ENCODE measurements at places on chromosomes 1 and 21.

DNA sequence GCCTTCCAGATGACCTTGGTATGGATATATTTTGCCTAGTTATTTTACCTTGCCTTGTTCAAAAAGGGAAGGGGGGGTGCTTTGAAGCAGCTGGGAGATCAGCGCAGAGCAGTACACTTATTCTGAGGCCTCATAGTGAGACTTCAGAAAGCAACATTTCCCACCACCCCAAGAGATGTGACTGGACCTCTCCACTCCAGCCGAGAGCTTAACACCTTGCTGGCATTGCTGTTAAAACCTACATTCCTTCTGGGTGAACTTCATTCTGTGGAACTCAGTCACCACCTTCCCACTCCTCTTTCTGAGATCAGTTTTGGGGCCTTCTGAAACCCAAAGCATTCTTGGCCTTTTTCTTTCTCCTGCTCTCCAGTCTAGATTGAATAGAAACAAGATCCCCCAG lies 148.7 kb downstream of the BARHL2 start:
- DNase-seq = no peak

GRCh38 chr1:46723901-46724300 lies 5.0 kb upstream of the EFCAB14 start:
- no peak for DNase-seq

- DNase-seq = no peak
Measured at GRCh38 chr1:169305356-169305755, 62.2 kb downstream of the NME7 start.

GRCh38 chr1:22222723-22223122 lies 79.8 kb upstream of the WNT4 start:
- DNase-seq = no peak

DNA sequence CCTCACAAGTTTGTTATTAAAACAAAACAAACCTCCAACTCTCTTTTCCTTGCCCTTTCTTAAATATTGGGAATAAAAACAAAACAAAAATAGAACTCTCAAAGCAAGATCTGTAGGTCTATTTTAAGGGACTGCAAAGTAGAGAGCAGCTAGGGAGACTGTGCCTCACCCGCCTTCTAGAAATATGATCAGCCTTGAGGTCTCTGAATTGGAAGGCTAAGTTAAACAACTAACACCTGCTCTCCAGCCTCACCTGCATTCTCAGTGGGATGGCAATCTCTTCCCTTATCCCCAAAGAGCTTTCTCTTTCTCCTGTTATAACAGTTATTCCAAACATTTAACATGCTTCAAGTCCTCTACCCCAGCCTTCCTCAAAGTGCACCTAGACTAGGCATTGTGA lies 75.5 kb upstream of the TNR start:
- no peak for DNase-seq

DNA sequence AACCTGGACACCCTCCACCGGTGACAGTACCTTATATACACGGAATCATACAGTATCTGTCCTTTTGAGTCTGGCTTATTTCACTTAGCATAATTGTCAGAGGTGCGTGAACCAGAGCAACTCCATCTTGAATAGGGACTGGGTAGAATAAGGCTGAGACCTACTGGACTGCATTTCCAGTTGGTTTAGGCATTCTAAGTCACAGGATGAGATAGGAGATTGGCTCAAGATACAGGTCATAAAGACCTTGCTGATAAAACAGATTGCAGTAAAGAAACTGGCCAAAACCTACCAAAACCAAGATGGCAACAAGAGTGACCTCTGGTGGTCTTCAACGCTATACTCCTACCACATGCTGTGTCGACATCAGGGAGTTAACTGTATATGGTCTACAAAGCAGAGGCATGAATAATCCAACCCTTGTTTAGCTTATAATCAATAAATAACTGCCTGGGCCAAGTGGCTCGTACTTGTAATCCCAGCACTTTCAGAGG lies 1.4 kb upstream of the FDPS start:
- DNase-seq = peak; percentile 72

- DNase-seq = no peak
Measured at GRCh38 chr1:203168256-203168786, 7.3 kb downstream of the MYBPH start.

DNA sequence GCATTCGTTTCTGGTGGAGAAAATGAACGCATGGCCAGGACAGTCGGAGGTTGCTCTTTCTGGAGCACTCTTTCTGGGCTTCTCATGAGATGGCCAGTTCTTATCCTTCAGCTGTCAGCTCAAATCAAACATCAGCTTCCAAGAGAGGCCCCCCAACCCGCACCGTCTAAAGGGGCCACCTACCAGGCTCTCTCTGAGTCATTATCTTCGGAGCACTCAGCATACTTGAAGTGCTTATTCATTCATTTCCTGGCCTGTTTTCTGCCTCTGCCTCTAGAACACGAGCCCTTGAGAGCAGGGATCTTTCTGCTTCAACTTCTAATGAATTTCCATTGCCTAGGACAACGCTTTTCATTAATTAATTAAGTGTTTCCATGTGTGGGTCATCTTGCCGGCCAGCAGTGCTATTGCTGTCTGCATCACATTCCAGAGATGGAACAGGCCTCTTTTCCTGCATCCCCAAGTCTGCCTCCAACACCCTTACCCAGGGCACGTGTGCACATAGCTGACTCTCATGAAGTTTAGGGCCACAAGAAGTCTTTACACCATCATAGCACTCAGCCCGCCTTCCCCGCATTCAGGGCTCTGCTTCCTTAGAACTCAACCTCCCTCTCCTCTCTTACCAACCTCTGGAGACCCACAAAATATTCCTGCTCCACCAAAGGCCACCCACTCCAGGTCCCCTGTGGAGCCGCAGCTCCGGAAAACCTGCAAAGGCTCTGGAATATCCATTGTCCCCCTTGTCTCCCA lies 52.1 kb upstream of the LAPTM5 start:
- no peak for DNase-seq

DNA sequence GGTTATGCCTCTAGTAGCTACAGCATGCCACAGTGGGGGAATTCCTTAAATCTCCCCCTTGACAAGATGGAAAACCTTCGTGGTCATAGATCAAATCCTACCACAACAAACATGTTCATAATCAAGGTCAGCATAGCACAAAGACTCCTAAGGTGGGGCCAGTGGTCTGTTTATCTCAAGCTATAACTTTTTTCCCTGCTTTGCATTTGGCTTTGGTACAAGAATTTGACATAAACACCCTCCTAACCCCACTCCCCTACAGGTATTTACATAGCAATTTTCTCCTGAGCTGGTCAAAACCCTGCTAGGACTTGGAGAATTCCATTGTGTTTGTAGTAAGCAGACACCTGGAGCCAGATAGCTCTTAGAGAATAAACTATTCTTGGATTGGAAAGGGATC lies 58.5 kb downstream of the HIVEP3 start:
- DNase-seq = no peak

DNA sequence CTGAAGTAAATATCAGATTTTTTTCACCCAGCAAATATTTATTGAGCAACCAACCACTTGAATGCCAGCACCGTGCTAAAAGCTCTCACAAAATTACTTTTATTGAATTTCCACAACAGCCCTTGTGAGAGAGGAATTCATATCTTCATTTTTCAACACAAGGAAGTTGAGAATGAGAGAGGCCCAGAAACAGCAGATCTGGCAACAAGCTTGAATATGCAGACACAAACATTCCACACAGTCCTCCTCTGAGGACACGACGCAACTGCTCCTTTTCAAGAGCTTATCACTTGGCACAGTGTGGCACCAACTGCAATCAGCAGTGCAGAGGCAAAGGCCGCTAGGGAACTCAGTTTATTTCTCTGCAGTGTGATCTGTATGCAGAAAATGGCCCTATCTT lies 32.2 kb upstream of the IFNAR2 start:
- DNase-seq = peak; percentile 66

GRCh38 chr1:151346769-151347522 lies at the start of gene RFX5:
TSS of gene RFX5 (minus strand) at chr1:151347252. CDS start at chr1:151346320, 932 bp downstream.
- DNase-seq = peak; percentile 97

DNA sequence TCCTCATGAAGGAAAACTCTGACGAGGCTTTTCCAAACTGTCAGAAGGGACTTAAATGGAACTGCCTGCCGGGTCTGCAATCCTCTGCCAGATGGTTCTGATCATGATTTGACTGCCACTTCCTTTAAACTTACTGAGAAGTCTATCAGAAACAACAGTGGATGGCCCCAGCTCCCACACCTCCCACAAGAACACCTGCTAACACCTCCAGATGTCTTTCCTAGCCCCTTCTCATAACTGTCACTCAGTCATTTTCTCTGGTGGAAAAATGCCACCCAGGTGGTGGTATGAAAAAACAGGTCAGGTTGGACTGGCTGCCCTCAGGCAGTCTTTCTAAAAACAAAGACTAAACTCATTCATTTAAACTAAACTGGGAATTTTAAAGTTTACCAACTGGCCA lies 66.7 kb upstream of the ABCD3 start:
- DNase-seq = no peak

DNA sequence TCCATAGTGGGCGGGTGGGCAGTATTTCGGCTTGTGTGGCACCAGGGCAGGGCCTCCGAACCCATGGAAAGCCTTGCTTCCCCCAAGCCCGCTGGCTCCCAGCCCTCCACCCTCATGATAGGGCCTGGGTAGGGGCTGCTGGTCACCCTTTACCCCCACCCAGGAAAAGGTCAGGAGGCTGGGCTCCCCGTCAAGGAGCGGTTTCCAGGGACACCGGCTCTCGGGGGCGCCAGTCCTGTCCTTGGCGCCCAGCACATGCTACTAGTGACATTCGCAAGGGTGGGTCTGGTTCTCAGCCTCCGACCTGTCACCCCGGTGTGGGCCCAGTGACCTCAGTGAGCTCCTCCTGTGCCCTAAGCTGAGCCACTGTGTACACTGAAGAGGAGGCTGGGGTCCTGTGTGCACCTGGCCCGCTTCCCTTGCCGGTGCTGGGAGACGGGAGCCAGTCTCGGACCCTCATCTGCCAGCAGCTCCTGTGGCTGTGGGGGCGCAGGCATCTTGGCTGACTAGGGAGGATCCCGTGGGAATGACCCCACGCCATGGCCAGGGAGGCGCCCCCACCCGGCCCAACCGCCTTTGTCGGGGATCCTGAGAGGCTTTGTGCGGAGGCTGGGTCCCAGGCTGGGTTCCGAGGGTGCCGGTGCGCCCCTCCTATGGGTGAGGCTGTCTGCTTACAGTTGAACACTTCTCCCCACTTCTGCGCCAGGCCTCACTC lies 54.6 kb downstream of the SKI start:
- no peak for DNase-seq

GRCh38 chr1:37472281-37472680 lies 2.1 kb upstream of the ZC3H12A start:
- DNase-seq = no peak

DNA sequence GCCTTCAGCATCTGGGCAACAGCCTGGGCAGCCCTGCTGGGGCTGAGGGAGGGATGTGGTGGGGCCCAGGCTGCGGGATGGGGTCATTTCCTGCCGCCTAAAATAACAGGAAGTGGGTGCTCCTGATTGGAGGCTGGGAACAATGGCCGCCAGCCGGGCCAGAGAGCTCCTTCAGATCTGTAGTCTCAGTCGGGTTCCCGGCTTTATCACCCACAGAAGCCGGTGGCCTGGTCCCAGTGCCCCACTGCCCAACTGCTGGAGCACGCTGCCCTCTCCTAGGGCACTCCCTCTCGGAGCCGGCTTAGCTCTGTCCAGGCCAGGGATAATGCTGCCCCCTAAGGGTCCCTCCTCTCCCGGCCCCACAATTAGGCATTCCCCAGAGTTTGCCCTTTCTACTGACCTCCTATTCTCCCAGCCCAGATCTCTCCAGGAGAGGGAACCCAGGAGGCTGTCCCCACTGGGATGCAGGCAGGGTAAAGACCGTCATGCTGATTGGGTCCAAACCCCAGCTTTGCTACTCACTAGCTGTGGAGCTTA lies 5.1 kb downstream of the MAP7D1 start:
- peak; percentile 48 for DNase-seq

DNA sequence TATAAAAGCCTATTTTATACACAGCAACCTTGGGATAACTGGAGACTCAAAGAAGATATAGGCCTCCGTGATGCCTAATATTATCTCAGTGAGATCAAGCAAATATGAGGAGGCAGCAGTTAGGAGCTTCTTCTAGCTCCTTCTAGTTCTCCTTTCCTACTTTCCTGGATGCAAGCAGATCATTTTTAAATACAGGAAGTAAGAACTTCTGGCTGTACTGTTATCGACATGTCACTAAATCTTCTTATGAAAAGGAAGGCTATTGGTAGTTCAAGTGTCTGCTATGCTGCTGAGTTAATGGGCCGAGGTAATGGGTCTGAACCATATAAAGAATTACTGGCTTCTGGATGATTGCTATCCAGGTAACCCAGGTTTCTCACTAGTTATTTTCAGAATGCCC lies 15.9 kb downstream of the HSPA13 start:
- no peak for DNase-seq

DNA sequence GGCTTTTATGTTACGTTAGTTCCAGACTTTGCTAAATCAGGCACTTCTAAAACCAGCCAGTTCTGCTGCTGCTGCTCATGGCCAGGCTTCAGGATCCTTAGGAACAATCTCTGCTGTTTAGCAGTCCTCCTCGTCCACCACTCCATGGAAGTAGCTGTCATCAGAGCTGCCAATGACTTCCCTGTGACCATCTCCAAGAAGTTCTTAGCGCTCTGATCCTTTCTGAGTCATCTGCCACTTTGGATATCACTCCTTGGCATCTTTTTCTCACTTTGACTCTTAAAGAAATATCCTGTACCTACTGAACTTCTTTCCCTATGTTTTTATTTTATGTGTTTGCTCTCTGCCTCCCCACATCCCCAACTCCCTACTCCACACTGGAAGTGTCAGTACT lies 14.7 kb upstream of the IRF2BP2 start:
- DNase-seq = no peak

DNA sequence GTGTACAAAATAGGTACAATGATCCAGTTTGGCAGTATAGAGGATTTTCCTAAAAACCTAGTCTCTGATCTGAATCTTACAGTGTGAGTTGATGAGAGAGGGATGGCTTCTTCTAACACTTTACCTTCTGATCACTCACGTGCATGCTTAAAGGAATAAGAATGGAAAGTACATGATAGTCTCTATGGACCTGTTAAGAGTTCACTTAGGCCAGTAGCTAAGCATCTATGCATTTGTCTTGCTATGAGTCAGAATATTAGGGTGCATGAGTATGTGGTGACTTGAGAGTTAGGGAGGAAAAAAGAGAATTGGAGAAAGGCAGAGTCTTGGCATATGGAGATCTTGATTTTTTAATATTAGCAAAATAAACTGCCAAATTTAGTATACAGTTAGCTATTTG lies 206.3 kb downstream of the COL11A1 start:
- no peak for DNase-seq

- DNase-seq = no peak
Measured at GRCh38 chr1:186792870-186793581, 35.7 kb upstream of the PLA2G4A start.

DNA sequence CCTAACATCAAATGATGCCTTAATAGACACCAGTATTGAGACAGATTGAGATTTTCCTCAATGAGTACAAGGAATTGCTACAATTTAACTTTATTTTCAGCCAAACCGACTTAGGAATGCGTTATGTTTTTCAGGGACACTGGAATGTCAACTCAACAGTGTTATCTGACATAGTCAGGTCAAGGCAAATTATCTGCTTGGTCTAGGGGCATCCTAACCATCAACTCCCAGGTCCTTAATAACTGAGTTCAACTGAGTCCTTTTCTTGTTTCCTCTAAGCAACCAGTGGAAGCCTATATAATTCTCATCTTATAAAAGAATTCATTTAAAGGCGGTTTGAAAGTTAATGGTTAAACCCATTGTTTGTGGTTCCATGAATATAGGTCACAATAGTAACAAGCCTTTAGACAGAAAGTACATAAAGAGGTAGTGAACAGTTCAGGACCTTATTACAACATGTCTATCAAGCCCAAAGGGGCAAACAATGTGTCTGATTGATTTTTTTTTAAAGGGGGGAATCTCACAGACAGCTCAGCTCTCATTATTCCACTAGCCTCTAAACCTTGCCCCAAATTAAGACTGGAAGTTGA lies 32.3 kb upstream of the NR5A2 start:
- DNase-seq = no peak
